ENCODE measurements at places on chromosomes 6 and 20.

GRCh38 chr20:22531056-22531615 is 53.2 kb downstream of the FOXA2 start:
- DNase-seq: no peak

DNA sequence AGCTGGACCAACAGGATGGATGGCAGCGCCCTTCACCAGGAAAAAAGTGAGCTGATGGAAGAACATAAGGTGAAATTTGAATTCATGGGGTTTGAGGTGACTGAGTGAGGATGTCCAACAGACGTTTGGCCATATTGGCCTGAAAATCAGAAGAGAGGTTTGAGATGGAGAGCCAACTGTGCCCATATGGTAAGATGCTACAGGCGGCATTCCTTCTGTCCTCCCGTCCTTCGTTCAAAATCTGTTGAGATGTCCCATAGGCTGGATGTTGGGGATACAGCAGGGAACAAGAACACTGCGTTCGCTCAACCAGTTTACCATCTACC is 468 bp upstream of the CMTR1 start:
- DNase-seq: no peak

DNA sequence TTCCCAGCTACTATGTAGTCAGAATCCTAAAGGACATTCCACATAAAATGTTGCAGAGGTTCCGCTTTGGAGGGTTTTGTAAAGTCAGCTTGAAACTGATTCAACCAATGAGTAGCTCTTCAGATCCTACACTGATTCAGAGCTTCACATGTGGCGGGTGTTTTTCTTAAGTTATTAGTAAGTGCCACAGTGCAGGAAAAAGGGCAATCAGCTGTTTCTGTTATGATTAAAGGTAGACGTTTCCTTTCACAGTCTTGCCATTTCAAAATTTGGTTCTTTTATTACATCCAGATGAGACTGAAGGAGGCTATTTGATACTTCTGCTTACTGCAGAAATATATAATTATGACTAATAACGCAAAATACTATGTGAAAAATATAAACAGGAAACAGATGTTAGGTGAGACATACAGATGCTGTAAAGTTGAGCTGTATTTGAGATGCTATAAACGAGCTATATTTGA is 443.9 kb downstream of the CDKAL1 start:
- no peak for DNase-seq

GRCh38 chr6:22880686-22881433 is 311.5 kb downstream of the HDGFL1 start:
- DNase-seq: no peak

GRCh38 chr20:61041481-61041880 is 210.6 kb upstream of the CDH4 start:
- DNase-seq: no peak

DNA sequence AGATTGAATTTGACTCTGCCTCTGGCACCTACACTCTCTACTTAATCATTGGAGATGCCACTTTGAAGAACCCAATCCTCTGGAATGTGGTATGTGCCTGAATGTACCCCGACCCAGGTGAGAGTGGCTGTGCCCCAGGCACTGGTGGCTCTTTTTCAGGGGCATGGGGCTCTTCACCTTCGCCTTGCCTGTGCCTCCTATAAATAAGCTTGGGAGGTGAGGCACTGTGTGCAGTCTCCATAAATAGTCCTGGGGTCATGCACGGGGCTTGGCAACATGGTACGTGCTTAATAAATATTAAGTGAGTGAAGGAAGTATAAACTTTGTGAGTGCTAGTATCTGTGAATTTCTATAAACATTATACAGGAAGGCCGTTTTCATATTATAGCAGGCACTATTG is 33.0 kb downstream of the GHRH start:
- no peak for DNase-seq
